NCI-H187 (cell line): ENCODE measurements at places on chromosomes 12 and 14.

GRCh38 chr14:91415794-91416743 is 1.6 kb downstream of the CCDC88C start:
- no peak for DNase-seq

DNA sequence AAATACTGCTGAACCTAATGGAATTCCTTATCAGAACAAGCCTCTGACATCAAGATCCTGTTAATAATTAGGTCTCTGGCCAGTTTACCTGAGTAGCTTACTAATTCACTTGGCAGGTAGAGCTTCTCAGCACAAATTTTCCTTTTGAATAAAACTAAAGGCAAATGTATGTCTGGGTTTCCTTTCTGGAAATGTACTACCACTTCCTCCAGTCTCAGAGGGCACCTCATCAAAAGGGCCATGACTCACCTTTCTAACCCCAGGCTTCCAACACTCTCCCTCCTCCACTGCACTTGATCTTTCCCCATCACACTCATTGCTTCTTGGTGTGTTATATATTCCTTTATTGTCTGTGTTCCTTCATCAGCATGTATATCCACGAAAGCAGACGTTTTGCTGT is 90.5 kb downstream of the SLC2A13 start:
- DNase-seq, result no peak

DNA sequence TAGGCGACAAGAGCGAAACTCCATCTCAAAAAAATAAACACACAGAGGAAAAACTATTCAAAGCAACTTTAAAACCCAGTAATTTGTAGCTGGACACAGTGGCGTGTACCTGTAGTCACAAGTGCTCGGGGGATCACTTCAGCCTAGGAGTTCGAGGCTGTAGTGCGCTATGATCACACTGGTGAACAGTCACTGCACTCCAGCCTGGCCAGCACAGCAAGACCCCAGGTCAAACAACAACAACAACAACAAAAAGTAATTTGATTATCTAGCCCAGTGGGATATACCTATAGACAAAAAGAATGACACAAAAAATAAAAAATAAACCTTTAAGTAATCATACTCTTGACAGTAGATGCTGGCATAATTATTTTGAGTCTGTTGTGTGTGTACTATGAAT is 29.3 kb downstream of the STX2 start:
- DNase-seq, result no peak

GRCh38 chr12:3134526-3135135 is 57.5 kb downstream of the TSPAN9 start:
- no peak for DNase-seq

- no peak for DNase-seq
Observed at GRCh38 chr14:79395061-79395460, 816.2 kb downstream of the DIO2 start.

- no peak for DNase-seq
Observed at GRCh38 chr12:46442738-46443137, 70.2 kb upstream of the SLC38A2 start.

DNA sequence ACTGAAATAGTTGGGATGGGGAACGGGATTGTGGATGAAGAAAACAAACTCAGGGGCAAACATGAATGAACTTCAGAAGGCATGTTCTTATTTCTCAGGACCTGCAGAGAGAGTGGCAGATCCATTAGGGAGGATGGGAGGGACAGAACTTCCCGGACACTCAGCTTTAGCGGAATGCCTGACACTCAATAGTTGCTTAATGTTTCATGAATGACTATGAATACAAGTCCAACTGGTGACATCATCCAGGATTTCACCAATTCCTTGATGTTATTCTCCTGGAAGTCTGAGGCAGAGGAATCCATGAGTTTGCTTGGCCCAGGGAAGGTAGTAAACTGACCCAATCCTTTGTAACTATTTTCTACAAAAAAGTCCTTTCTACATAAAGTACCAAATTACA is 37.8 kb upstream of the LRRC10 start:
- no peak for DNase-seq

GRCh38 chr12:62044450-62045135 is 215.6 kb upstream of the USP15 start:
- DNase-seq, result no peak

GRCh38 chr12:5076761-5077160 is 33.1 kb downstream of the KCNA5 start:
- peak; percentile 26 for DNase-seq

DNA sequence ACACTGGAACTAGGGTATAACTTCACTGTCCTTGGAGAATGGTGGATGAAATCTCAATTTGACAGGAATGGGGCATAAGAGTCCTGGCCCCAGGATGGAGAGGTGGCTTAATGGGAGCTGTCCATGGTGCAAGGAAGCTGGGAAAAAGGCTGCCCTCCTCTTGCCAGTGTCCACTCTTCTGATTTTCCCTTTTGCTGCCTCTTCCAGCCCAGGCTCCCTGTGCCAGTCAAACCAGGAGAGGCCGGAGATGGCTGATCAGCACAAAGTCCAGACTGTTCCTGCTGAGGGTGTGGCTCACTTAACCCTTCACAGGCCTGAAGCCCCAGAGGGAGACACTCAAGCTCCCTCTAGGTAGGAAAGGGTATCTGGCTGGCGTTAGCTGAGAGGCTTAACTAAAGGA is at the start of gene MYO1A:
Gene MYO1A (minus strand): TSS at position 240 of the 400 bp plus-strand sequence. CDS start 1,806 bp downstream, outside the sequence.
- DNase-seq, result no peak

- no peak for DNase-seq
Observed at GRCh38 chr14:57831981-57832380, 33.9 kb downstream of the SLC35F4 start.

DNA sequence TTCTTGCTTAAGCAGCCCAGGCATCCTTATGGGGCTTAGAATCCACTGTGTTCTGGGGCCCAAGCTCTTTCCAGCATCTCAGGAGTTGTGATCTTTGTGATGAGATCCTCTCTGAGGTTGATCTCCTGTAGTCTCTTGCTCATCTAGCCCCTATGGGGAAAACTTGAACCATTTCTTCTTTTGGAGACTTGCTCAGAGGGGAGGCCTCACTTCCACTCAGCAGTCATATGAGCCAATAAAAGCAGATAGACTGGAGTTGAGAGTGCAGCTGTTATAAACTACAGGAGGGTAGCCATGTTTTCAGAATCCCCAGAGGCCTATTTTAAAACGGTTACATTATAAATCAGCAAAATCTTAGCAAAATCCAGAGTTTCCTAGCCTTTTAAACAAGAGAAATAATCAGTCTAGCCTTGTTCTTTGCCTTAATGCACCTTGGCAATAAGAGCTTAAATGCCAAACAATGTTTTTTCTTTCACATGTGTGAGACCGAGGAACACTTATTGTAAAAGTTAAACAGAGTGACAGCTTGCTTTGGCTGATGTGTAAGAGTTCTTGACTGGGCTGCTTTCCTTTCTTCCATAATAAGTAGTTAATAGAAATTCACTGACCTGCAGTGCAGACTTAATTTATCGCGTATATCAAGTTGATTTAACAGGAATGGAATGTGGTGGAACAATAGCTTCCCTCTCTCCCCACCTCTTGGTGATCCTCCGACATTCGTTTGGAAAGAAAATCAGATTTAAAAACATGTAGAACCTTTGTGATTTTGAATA is 168.3 kb downstream of the NEDD1 start:
- DNase-seq, result no peak

- no peak for DNase-seq
Observed at GRCh38 chr12:128792881-128793280, 30.9 kb downstream of the SLC15A4 start.

GRCh38 chr14:92414690-92415445 is 91.9 kb downstream of the SLC24A4 start:
- no peak for DNase-seq

DNA sequence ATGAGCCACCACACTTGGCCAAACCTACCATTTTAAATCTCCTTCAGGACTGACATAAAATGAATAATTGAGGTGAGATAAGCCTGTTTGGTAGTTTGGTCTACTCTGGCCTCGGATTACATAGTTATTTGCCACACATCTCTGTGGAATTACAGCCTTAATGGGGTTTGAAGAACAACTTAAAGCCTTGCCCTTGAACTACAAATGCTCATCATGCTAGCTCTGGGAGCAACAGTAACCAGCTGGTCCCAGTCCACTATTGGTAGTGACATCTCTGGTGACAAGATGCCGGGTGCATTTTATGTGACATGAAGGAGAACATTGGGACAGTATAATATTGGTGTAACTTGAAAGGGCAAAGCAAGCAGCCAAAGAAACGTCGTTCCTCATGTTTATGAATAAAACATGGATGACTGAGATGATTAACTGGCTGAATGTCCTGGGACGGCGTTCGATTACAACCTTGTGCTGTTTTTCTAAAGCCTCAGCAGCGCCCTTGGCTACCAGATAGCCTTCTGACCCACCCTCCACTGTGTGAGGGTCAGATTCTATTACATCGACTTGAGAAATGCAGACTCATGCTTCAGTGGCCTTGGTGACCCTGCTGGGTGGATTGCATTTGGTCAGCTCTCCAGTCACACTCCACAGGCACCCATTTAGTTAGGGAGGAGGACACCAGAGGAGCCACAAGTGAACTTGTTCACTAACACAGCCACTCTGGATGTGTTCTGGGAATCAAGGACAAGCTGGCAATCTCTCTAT is 41.5 kb downstream of the BEST3 start:
- no peak for DNase-seq

DNA sequence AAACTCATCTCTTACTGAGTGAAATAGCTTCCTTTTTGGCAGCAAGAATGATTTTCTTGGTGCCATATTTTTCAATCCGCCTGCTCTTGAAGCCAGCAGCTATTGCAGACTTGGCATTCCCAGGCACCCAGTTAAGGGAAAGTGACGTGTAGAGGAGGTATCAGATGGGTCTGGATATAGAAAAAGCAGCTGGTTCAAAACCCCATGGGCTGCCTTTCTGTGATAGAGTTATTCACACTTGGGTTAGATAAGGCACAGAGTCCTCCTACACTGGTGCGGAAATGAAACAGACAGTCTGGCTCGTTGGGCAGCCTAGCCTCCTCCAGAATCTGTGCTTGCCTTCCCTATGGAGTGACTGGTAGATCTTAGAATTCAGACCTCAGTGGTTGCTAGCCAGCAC is 62.2 kb downstream of the PTPN11 start:
- DNase-seq, result no peak

GRCh38 chr12:127675936-127676335 is 591.0 kb upstream of the TMEM132C start:
- DNase-seq, result no peak

- no peak for DNase-seq
Observed at GRCh38 chr14:87450193-87450592, 542.8 kb downstream of the GALC start.

DNA sequence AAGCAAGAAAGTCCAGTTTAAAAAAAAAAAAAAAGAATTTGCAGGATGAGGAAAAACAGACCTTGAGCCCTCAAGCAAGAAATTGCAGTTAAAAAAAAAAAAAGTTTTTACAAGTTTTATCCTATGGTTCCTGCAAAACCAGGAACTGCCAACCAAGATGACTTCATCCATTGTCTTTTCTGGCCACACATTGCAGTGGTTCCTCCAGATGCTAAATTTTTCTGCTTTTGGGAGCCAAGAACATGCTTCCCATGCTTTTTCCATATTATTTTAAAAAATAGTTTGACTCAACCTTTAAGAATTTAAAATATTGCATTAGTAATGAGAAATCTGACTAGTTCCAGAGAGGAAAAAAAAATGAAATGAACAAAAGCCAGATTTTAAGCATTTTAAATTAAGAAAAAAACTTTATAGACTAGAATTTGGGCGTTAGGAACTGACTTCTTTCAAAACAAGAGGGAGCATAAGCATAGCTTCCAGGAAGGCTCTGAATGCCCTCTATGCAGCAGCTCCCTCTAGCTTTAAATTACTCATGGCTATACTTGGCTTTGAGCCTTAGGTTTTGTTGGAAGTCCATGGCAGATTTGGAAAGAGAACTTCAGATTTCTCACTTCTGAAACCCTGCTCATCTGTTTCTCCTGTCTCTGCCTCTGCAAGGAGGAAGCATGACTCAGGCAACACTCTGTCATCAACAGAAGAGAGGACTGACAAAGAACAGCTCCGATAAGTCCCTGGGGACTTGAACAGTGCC is 124.5 kb downstream of the GPR65 start:
- DNase-seq, result no peak

- DNase-seq, result no peak
Observed at GRCh38 chr12:105384916-105385535, 54.5 kb downstream of the C12orf75 start.

- no peak for DNase-seq
Observed at GRCh38 chr14:68692916-68693771, 99.7 kb downstream of the ZFP36L1 start.

GRCh38 chr14:98008381-98009113 is 1211.4 kb downstream of the VRK1 start:
- no peak for DNase-seq

- DNase-seq, result no peak
Observed at GRCh38 chr14:33279865-33280264, 341.2 kb downstream of the NPAS3 start.

DNA sequence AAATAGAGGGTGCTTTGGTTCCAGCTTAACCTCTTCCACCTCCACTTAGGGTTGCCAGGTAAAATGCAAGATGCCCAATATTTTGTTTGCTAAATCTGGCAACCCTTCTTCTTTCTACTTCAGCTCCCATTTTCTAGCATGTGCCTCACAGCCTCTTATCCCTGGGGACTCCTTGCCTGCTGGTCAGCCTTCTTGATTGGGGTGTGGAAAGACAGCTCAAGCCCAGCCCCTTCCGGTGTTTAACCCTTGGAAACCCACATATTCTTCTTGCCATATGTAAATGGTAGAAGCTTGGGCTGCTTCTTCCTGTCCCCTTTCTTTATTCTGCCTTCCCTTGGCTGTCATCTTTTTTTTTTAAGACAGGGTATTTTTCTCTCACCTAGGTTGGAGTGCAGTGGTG is 5.7 kb downstream of the SPIC start:
- no peak for DNase-seq
